ENCODE measurements at places on chromosomes 11 and 22. TPM values are rescaled to one million over a fixed set of nuclear protein-coding genes. Genes with fewer than 3 reads are reported as not detected.

- H3K4me1 ChIP-seq: no peaks in the 10 kb centered on the region
Observed at GRCh38 chr22:17486313-17486712, 77.0 kb upstream of the SLC25A18 start.

DNA sequence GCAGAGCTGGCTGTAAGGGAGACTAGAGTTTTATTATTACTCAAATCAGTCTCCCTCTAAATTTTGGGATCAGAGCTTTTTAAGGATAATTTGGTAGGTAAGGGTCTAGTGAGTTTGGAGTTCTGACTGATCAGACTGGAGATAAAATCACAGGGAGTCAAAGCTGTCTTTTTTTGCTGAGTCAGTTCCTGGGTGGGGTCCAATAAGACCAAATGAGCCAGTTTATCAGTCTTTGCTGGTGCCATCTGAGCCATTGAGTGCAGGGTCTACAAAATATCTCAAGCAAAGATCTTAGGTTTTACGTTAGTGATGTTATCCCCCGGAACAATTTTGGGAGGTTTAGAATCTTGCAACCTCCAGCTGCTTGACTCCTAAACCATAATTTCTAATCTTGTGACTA lies 935.1 kb upstream of the RAG2 start:
- no peak for DNase-seq
- no peaks in the 10 kb centered on the region for H3K36me3 ChIP-seq
- no peaks in the 10 kb centered on the region for H3K27me3 ChIP-seq
- H3K27ac ChIP-seq: no peak overlapping the region
- no peaks in the 10 kb centered on the region for H3K4me1 ChIP-seq

Gene ABTB2
- total RNA-seq: 7.2 TPM

Gene TMEM80
- 43.9 TPM for total RNA-seq

DNA sequence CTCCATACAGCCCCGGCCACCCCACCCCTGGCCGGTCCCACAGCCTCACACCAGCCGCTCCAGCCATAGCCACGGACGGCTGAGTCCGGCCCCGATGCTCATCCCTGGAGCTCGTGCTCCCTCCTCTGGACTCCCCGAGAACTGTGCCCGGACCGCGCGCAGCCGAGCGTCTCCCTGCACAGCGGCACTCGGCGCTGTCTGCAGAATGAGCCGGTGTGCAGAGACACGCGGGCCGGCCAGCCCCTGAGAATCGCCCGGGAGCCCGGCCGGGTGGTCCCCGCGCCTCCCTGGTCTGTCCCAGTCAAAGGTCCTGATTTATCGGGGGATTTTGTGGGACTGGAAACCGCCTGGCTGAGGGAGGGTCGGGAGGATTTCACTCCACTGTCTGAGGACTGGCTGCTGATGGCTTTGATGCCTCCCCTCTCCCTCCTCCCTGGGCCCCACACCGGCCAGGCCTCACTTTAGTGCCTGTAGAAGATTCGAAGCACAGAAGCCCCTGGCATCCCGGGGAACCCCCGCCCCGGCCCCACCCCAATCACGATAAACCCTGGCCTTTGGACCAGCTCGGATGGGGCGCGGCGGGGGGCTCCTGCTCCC lies 102.7 kb downstream of the BRD1 start:
- no peak overlapping the region for H3K4me3 ChIP-seq
- no peaks in the 10 kb centered on the region for H3K27me3 ChIP-seq
- H3K4me1 ChIP-seq: peaks cover 7% of the 10 kb centered on the region
- no peaks in the 10 kb centered on the region for H3K36me3 ChIP-seq
- peak; percentile 43 for DNase-seq

DNA sequence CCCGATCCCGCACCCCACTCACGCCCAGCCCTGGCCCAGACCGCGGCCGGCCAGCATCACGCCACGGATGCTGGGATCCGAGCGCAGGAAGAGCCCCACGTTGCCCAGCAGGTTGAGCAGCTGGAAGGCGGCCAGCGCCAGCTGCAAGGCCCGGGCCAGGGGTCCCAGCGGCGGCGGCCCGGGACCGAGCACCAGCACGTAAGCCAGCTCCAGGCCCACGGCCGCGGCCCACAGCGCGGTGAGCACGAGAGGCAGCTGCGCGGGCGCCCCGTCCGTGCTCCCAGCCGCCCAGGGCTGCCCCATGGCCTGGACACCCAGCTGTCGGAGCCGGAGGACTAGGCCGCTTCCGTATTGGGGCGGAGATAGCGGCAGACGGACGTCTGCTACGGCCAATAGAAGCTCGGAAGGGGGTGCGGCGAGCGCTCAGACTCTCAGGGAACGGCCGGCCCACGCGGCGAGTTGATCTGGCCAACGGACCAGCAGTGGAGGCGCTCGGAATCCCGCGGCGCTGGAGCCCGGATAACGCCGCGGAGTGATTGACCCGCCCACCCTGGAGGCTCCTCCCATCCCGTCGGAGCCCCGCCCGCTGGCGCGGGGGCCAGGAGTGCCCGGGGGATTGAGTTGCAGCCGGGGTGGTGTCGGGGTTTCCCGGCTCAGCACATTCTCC lies at the start of gene ZDHHC24:
Gene ZDHHC24, minus strand, starts transcription at position 348 of the 667 bp plus-strand sequence. Its CDS starts 45 bp downstream, at position 303.
- no peaks in the 10 kb centered on the region for H3K36me3 ChIP-seq
- peaks cover 16% of the 10 kb centered on the region for H3K4me1 ChIP-seq
- DNase-seq: peak; percentile 94
- peak within 1 kb of the TSS; percentile 27 for H3K27ac ChIP-seq

DNA sequence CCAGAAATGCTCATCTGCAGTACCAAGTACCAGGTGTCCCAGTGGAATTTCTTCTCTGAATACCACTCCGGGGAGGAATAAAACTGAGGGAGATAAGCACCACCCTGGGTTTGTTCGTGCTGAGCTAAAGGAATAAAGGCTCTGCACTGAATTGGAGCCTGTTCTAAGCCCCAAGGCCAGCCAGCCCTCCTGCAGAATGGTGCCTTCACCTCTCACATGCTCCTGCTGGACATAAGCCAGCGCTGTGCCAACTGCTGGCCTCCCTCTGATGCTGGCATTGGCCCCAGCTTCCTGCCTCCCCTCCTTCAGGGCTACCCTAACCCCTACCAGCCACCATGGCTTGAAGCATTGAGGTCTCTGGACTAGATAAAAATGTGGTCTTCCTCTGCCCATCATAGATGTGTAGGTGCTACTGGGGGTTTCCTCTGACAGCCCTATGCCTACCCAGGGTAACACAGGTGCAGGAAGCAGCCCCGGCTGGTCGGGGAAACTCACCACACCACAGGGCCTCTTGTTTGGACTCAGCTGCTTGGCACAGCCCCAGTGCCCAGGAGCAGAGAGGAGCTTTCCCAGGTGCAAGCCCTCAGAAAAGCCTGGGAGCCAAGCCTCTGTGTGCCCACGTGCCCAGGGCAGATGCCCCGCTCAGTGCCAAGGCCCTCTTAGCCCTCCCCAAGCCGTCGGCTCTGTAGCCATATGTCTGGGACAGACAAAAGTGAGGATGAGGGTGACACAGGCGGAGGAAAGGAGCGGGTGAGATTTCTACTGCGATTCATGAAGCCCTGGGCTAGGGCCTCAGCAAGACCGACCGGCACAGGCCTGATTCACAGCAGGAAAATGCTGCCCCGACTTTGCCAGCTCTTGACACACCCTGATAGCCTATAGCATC lies 34.1 kb upstream of the JAM3 start:
- no peaks in the 10 kb centered on the region for H3K4me1 ChIP-seq
- DNase-seq: no peak
- H3K36me3 ChIP-seq: no peaks in the 10 kb centered on the region
- peaks cover 7% of the 10 kb centered on the region for H3K27me3 ChIP-seq
- H3K4me3 ChIP-seq: no peak overlapping the region

Gene CST6
- not detected for total RNA-seq

Gene ALX4
- under 0.01 TPM for total RNA-seq

Gene SYCE3
- not detected for total RNA-seq

Gene FAM111B
- total RNA-seq: not detected

Gene BLID
- 1.7 TPM for total RNA-seq

GRCh38 chr11:103768816-103769215 lies 267.6 kb upstream of the DDI1 start:
- no peak for DNase-seq
- no peaks in the 10 kb centered on the region for H3K27me3 ChIP-seq
- H3K4me3 ChIP-seq: no peak overlapping the region
- no peaks in the 10 kb centered on the region for H3K36me3 ChIP-seq
- no peaks in the 10 kb centered on the region for H3K4me1 ChIP-seq

Data from tibial nerve (tissue), 4 donors.